ENCODE measurements at places on chromosomes 11 and 22. TPM values are rescaled to one million over a fixed set of nuclear protein-coding genes. Genes with fewer than 3 reads are reported as not detected.

BTBD18 gene
- not detected for total RNA-seq

HBB gene
- not detected for total RNA-seq

POU2AF2 gene
- not detected for total RNA-seq

MEI1 gene
- total RNA-seq = not detected

ZNF215 gene
- 0.97 TPM for total RNA-seq

MRGPRX4 gene
- total RNA-seq = not detected

SELENOM gene
- total RNA-seq = 75.0 TPM

CD3E gene
- total RNA-seq = not detected

TYR gene
- not detected for total RNA-seq

SHISAL1 gene
- 3.5 TPM for total RNA-seq

NCF4 gene
- not detected for total RNA-seq

SYCE3 gene
- total RNA-seq = not detected

FUT4 gene
- total RNA-seq = 2.6 TPM

TSPO gene
- 227 TPM for total RNA-seq

MALAT1 gene
- 48.1 TPM for total RNA-seq

KRTAP5-11 gene
- not detected for total RNA-seq

TRIM51 gene
- total RNA-seq = not detected

Data from A549 treated with Hydrocortisone at 1 μM for 4 hours (cell line).